ENCODE measurements at places on chromosomes 3 and 15.

GRCh38 chr15:95458721-95459120, 871.8 kb upstream of the NR2F2 start:
- no peaks in the 10 kb centered on the region for H3K4me1 ChIP-seq
- H3K36me3 ChIP-seq = no peaks in the 10 kb centered on the region
- H3K27ac ChIP-seq = no peak overlapping the region
- no peak overlapping the region for H3K4me3 ChIP-seq
- H3K27me3 ChIP-seq = no peaks in the 10 kb centered on the region

- no peak for DNase-seq
- no peaks in the 10 kb centered on the region for H3K27me3 ChIP-seq
- H3K4me1 ChIP-seq = no peaks in the 10 kb centered on the region
- no peaks in the 10 kb centered on the region for H3K36me3 ChIP-seq
- no peak overlapping the region for H3K4me3 ChIP-seq
- no peak overlapping the region for H3K27ac ChIP-seq
Observed at GRCh38 chr3:107969525-107969924, 121.3 kb downstream of the CD47 start.

DNA sequence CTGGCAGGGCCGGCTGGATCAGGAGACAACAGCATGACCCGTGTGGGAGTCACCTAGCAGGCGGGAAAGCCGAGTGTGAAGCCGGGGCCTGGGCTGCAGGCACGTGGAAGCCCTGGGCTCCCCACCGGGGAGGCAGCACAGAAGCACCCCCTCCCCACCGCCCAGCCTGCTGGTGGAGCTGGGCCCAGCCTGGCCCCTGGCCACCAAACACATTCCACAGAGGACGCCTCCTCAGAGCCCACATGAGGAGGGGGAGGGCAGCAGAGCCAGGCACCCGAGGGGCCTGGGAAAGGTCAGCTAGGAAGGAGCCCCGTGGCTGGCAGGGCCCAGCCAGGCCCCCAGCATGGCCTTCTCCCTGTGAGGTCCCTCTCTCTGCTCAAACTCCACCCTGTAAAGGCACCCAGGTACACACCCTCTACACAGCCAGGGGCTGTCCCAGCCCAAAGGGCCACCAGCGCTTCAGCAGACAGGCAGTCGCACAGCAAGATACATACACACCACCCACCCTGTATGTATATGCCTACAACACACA, 4.5 kb downstream of the PLXNB1 start:
- H3K27me3 ChIP-seq = no peaks in the 10 kb centered on the region
- peak overlapping the region; percentile 2 for H3K27ac ChIP-seq
- H3K36me3 ChIP-seq = peaks cover 61% of the 10 kb centered on the region
- no peaks in the 10 kb centered on the region for H3K4me1 ChIP-seq
- no peak overlapping the region for H3K4me3 ChIP-seq

DNA sequence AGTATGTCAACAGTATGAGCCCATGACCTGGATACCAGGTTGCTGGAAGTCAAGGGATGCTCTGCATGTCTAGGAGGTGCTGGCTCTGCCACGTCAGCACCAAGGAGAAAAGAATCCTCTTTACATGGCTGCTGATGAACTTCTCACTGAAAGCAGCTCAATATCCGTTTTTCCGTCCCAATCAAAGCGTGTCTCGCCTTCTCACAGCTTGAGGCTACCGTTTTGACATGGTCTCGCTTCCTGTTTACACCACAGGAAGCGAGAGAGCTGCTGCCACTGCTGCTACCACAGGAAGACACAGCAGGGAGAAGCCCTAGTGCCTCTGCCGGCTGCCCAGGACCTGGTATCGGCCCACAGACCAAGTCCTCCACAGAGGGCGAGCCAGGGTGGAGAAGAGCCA, 27.3 kb downstream of the STARD5 start:
- DNase-seq = peak; percentile 20
- no peaks in the 10 kb centered on the region for H3K36me3 ChIP-seq
- peak overlapping the region; percentile 51 for H3K4me3 ChIP-seq
- H3K27me3 ChIP-seq = no peaks in the 10 kb centered on the region

GRCh38 chr3:27125821-27126501, 243.2 kb downstream of the NEK10 start:
- peaks cover 3% of the 10 kb centered on the region for H3K4me1 ChIP-seq
- H3K36me3 ChIP-seq = no peaks in the 10 kb centered on the region
- H3K27me3 ChIP-seq = no peaks in the 10 kb centered on the region
- no peak overlapping the region for H3K27ac ChIP-seq

DNA sequence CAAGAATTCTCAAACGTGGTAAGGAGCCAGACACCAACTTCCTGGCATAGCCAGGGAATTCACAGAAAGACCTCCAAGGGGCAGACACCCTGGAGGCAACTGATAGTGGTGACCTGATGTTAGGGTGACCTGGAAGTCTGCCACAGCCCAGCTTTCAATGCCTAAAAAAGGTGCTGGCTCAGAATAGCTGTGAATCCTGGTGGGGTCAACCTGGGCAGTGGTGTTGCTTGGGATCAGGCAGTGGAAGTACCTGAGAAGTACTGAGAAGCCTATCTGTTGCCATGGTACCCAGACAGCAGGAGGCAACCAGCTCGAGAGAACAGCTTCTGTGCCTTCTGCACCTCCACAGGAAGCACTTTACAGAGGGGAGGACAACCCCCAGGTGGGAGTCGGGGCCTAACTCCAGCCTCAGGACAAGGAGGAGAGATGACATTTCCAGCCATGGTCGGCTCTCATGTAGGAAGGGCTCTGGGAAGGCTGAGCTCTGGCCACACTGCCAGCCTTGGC, 55.4 kb upstream of the LARS2 start:
- no peak overlapping the region for H3K27ac ChIP-seq
- H3K4me1 ChIP-seq = no peaks in the 10 kb centered on the region
- H3K27me3 ChIP-seq = no peaks in the 10 kb centered on the region
- no peaks in the 10 kb centered on the region for H3K36me3 ChIP-seq
- H3K4me3 ChIP-seq = no peak overlapping the region
- DNase-seq = no peak

DNA sequence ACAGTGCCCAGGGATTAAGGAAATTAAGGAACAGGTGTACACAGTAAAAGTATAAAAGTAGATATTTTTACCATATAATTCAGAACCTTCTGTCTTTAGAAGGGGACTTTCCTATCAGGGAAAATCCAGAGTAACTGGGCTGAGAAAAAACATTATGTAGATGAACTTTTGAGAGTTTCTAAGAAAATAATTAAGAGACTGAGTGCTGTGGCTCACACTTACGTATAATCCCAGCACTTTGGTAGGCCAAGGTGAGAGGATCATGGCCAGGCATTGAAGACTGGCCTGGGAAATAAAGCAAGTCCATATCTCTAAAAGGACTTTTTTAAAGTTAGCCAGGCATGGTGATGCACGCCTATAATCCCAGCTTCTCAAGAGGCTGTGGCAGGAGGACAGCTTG, 1021.8 kb downstream of the FHIT start:
- H3K36me3 ChIP-seq = no peaks in the 10 kb centered on the region
- no peak for DNase-seq
- no peak overlapping the region for H3K4me3 ChIP-seq
- no peak overlapping the region for H3K27ac ChIP-seq
- no peaks in the 10 kb centered on the region for H3K4me1 ChIP-seq
- H3K27me3 ChIP-seq = no peaks in the 10 kb centered on the region

DNA sequence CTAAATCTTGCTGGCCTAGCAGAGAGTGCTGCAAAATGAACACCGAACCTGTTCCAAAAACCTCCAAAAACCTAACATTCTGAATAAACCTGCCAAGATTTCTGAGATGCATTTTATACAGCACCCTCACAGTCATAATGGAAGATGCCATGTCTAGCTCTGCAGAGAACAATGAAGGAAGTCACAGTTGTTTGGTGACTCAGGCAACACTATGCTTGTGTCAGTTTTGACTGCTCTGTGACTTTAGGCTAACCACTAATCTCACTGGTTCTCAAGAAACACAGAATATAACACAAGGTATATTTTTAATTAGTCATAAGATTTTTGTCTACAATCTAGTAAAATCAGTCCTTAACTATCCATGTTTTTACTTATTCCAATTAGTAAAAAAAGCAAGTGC, 606.6 kb downstream of the TBL1XR1 start:
- no peak for DNase-seq
- no peaks in the 10 kb centered on the region for H3K36me3 ChIP-seq
- no peaks in the 10 kb centered on the region for H3K4me1 ChIP-seq
- no peak overlapping the region for H3K27ac ChIP-seq
- no peak overlapping the region for H3K4me3 ChIP-seq

GRCh38 chr15:38651328-38652038, 86.9 kb upstream of the RASGRP1 start:
- no peaks in the 10 kb centered on the region for H3K4me1 ChIP-seq
- H3K27ac ChIP-seq = no peak overlapping the region
- H3K4me3 ChIP-seq = no peak overlapping the region
- DNase-seq = no peak
- H3K27me3 ChIP-seq = no peaks in the 10 kb centered on the region
- H3K36me3 ChIP-seq = no peaks in the 10 kb centered on the region

- no peak for DNase-seq
- H3K27me3 ChIP-seq = no peaks in the 10 kb centered on the region
- H3K4me1 ChIP-seq = peaks cover 9% of the 10 kb centered on the region
- no peak overlapping the region for H3K27ac ChIP-seq
- no peak overlapping the region for H3K4me3 ChIP-seq
- H3K36me3 ChIP-seq = no peaks in the 10 kb centered on the region
Observed at GRCh38 chr3:43185274-43185982, 79.5 kb upstream of the POMGNT2 start.

DNA sequence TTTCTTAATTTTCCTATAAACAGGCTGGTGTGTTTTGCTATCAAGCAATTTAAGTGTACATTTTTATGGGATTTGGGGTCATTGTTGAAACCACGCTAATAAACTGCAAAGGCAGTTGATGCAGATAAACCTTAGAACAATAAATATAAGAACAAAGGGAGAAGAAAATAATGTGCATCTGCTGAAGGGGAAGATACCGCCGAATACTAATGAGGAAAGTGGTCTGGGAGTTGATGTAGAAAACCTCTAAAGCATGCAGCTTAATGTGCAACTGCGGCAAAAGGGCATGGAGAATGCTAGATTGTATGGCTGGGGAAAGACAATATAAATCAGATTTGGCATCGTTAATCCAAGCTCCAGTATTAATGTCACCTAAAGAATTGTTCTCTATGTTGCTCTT, 29.8 kb upstream of the CHL1 start:
- H3K4me1 ChIP-seq = no peaks in the 10 kb centered on the region
- no peaks in the 10 kb centered on the region for H3K27me3 ChIP-seq
- no peak overlapping the region for H3K27ac ChIP-seq
- no peak for DNase-seq
- no peak overlapping the region for H3K4me3 ChIP-seq
- no peaks in the 10 kb centered on the region for H3K36me3 ChIP-seq

DNA sequence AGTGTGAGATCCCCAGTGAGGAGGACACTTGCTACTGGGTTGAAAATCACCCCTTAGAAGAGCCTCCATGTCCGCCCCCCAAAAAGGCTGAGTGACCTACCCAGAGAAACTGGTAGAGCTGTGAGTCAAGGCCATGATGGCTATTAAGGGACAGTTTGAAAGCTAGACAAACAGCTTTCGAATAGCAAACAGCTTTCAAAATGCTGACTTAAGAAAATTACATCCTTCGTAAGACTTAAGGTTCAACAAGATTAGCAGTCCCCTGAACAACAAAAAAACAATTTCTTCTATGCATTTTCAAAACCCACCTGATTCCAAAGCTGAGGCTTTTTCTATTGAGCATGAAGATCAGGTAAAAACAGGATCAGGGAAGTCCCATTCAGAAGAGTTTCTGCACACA, 269.7 kb upstream of the SOX2 start:
- no peaks in the 10 kb centered on the region for H3K27me3 ChIP-seq
- no peak for DNase-seq
- H3K36me3 ChIP-seq = no peaks in the 10 kb centered on the region
- no peak overlapping the region for H3K4me3 ChIP-seq

- H3K4me1 ChIP-seq = no peaks in the 10 kb centered on the region
- H3K27ac ChIP-seq = no peak overlapping the region
- DNase-seq = peak; percentile 14
- H3K4me3 ChIP-seq = no peak overlapping the region
- H3K27me3 ChIP-seq = peaks cover 5% of the 10 kb centered on the region
- H3K36me3 ChIP-seq = no peaks in the 10 kb centered on the region
Observed at GRCh38 chr3:10352146-10352911, 31.4 kb upstream of the SEC13 start.

DNA sequence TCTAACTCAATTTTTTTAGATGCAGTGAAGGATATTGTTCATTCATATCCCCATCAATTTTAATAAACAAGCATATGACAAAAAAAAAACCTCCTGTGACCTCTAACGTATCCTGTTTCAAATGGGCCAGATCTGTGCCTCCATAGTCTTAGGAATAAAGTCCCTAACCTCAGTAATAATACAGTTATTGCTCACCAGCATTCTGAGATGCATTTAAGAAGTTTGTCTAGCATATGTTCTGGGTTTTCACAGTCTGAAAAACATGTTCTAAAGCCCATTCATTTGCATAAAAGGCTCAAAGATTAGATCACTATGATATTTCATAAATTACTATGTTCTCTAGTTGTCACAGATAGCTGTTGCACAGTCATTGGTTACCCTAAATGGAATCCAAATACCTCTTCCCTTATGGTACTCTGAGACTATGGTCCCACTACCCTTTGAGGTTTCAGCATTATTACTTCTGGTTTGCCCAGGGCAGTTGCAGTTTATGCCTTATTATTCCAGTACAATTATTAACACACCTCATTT, 190.1 kb downstream of the ZIC4 start:
- no peak overlapping the region for H3K4me3 ChIP-seq
- no peak overlapping the region for H3K27ac ChIP-seq
- no peaks in the 10 kb centered on the region for H3K27me3 ChIP-seq
- no peaks in the 10 kb centered on the region for H3K4me1 ChIP-seq
- no peak for DNase-seq

GRCh38 chr3:18369551-18370185, 55.5 kb downstream of the SATB1 start:
- peaks cover 4% of the 10 kb centered on the region for H3K36me3 ChIP-seq
- no peak overlapping the region for H3K27ac ChIP-seq
- H3K4me3 ChIP-seq = no peak overlapping the region
- H3K4me1 ChIP-seq = no peaks in the 10 kb centered on the region
- peak; percentile 44 for DNase-seq
- H3K27me3 ChIP-seq = no peaks in the 10 kb centered on the region

DNA sequence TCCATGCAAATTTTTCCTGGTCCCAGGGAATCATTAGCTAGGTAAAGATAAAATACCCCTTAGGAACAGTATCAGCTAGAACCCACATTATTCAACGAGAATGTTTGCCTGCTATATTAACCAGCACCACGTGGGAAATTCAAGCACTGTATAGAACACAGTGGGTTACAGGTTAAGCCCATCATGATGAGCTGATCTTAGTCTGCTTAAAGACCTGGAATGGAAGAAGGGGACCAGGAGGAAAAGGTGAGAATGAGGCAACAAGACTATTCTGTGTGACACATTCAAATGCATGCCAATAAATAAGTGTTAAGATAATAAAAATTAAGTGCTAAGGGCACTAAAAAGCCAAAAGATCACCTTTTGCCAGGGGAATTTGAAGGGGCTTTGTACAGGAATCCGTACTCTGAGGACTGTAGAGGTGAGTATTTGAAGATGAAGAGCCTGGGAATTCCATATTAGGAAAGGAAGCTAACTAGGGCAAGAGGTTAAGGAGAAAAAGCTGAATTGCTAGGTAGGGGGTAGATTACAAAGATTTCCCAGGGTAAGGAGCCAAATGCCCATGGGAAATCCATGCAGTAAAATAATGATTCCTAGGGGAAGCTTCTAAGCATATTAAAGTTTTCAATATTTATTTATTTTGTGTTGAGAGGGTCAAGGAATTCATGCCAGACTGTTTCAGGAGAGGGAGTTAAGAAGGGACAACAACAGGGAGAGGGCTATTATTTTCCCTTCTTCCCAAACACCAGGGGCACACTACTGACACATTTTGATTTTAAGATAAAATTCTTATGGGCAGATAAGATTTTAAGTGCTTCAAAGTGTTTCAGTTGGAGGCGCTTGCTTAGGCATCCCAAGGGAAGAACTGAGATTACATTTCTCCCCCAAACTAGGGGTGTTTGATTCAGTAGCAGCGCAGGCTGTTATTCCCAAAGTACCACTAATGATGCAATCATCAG, 2.3 kb upstream of the MED12L start:
- no peaks in the 10 kb centered on the region for H3K27me3 ChIP-seq
- no peak overlapping the region for H3K4me3 ChIP-seq
- DNase-seq = no peak
- H3K36me3 ChIP-seq = no peaks in the 10 kb centered on the region
